ENCODE measurements at places on chromosomes 3 and 15. TPM values are rescaled to one million over a fixed set of nuclear protein-coding genes. Genes with fewer than 3 reads are reported as not detected.
A peak's percentile ranks its signal among the peaks of the same experiment; 100 is the strongest.

DNA sequence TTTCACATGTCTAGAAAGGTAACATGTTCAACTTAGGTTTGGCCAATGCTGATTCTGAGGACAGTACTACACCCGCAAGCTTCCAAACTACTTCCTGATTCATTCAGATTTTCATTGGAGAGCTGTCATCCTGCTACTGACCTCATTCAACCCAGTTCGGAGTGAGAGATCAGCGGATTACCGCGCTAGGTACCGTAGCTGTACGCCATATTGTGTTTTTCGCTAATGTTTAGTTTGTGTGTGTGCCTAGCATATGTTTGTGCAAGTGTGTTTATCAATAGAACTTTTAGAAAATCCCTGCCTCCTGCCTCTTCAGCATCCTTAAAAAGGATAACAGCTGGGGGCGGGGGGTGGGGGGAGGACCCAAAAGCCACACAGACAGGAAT, 1.1 kb downstream of the ZBTB20 start:
- peak; percentile 12 for DNase-seq

DNA sequence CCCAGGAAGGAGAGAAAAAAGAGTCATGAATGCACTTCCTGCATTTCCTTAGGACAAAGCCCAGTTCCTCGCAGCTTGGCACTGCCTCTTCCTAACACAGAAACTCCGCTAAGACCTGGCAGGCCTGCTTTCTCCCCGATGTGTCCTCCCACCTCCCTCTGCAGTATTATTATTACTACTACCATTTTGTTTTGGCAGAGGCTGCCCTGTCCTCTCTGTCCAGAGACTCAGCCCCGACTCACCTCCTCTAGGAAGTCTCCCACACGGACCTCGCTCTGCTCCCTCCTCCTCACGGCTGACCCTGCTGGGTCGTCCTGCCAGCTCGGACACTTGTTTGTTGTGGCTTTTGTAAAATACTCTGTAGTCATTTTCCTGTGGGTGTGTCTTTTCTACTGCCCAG, 107.2 kb upstream of the HACD2 start:
- no peak for DNase-seq

DNA sequence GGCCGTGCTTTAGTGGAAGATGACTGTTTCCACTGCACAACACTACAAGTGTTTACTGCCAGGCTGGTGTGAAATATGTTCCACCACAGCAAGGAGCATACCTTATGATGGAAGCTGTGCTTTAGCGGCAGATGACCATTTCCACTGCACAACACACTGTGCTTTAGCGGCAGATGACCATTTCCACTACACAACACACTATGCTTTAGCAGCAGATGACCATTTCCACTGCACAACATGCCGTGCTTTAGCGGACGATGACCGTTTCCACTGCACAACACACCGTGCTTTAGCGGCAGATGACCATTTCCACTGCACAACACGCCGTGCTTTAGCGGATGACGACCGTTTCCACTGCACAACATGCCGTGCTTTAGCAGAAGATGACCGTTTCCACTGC, 2.8 kb downstream of the ZNF717 start:
- no peak for DNase-seq

DNA sequence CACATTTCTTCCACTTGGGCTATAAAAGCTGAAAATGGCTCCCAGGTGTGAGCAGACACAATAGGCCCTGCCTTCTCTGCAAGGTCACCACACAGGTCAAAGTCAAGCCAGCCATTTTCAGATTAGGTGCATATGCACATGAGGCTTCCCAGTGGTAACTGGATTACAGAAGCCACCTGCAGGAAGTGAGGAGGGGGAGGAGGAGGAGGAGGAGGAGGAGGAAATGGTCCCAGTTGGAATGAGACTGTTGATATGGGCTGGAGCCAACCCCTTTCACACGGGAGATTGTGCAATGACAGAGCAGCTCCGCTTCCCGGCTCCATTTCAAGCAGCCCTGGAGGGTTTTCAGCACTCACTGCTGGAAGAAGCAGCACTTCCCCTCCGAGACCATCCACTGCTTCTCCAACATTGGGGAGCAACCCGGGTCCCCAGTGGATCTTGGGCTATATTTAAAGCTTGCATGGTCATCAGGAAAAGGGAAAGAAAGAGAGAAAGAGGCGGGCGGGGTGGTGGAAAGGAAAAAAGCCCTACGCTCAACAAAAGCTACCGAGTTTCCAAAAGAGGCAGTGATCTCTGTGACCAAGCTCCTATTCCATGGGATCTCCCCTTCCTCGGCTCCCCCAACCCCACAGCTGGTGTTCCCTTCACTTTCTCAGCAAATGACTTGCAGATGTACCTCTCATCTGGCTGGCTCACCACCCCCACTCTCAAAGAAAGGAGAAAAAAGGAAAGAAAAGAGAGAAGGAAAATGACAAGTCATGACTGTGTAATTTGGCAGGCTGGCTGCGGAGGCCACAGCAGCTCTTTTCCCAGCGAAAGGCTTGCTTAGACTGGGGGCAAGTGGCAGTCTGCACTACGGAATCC, 58.3 kb downstream of the LRIG1 start:
- no peak for DNase-seq

DNA sequence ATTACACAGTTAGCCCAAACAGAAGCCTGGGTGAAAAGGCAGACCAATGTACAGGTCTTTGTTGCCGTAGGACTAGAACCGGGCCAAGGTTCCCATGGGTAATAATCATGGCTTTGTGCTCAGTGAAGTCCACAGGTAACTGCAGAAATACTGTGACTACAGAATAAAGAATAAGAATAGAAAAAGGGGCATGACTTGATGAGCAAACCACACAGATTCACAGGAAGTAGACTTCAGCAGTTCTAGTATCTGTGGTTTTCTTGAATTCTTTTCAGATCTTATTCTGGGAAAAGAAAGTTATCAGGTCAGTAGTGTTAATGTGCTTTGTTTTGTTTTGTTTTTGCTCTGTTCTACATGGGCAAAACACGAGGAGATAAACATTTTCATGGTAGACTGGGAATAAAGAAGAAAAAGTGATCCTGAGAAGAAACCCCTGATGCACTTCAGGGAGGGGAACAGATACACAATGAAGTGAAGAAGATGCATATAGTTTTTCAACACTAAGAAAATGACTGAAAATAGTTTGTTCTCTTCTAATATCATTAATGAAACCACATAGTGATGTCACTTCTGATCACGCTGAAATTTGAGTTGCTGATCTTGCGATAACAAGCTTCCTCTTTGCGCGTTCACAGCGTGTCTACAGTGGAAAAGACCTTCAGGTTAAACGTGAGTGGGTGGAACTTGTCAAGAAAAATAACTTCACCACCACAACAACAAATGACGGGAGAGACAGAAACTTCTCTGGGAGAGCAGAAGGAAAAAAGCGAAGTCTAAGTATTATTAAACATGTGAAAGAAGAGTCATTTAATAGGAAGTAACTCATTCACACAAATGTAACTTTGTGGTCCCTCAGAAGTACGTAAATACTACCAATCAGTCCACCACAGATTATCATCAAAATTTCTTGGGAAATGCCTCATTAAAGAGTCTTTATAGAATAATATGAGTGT, 315.8 kb upstream of the SATB1 start:
- DNase-seq, result peak; percentile 76

GRCh38 chr3:69568951-69569350, 170.3 kb upstream of the MITF start:
- no peak for DNase-seq

GRCh38 chr3:55330756-55331155, 156.3 kb downstream of the WNT5A start:
- no peak for DNase-seq

DNA sequence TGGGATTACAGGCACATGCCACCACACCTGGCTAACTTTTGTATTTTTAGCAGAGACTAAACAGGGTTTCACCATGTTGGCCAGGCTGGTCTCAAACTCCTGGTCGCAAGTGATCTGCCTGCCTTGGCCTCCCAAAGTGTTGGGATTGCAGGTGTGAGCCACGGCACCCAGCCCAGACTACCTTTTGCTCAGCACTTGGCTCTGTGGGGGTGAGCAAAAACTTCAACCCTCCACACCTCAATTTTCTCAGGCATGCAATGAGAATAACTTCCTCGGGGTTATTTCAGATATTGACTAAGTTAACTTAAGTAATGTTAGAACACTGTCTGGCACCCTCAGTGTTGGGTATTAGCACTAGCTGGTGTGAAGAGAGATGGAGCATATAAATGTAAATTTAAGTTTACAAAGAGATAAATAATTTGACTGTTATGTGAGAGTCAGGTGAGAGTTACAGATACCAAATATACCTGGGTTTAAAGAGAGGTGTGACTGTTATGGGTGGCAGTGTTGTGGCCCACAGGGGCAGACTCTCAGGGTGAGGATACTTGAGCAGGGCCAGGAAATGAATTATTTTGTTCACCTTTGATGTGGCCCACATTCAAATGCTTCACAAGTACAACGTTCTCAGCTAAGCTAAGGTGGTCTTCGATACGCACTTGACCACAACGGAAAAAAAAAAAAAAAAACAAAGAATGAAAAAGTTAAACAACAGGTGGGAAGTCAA, 29.0 kb downstream of the CPOX start:
- peak; percentile 79 for DNase-seq

- no peak for DNase-seq
These were observed 17.8 kb upstream of the MCCC1 start for GRCh38 chr3:183117056-183117455.

DNA sequence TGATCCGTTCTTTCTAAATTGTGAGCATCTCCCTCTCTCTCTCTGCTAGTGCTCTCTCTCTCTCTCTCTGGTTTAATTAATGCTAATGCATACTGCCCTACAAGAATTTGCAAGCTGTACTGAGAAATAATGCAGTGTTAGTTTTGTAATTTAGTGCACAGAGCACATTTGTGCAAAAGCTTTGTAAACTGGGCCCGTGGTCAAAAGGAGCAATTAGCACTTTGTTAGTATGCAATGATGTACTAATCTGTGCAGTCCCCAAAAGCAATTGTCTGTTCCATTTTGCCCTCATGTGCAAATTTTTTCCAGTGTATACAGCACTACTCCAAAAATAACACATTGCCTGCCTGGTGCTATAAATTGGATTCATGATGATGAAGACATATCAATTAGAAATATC, 184.6 kb upstream of the CMC1 start:
- DNase-seq, result no peak

DNA sequence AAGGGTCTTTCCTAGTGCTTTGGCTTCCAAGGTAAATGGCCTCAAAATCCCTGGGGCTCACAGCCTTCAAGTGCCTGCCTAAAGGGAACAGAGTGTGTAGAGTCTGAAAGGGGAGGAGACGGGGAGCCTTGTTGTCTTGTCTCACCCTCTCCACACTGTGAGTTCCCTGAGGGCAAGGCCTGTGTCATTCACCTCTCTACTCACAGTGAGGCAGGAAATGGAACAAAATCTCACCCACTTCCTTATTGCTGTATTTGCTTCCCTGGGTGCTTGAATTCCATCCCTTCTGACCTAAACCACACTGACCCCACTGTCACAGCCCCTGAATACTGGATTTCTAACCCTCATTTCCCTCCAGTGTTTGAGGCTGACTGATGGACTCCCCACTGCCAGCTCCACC, 197.5 kb downstream of the EPHB1 start:
- no peak for DNase-seq

- DNase-seq, result no peak
These were observed 2.7 kb downstream of the TEX55 start for GRCh38 chr3:119148493-119149180.

GRCh38 chr15:95284933-95285421, 1045.5 kb upstream of the NR2F2 start:
- no peak for DNase-seq

GRCh38 chr3:193665370-193665989, 72.5 kb downstream of the OPA1 start:
- DNase-seq, result peak; percentile 58

GRCh38 chr3:72474775-72475174, 373.5 kb downstream of the SHQ1 start:
- no peak for DNase-seq

GRCh38 chr15:64883100-64883581, 28.6 kb upstream of the ANKDD1A start:
- DNase-seq, result no peak

GRCh38 chr3:50268276-50268675, 671 bp upstream of the SEMA3B start:
- DNase-seq, result no peak

DNA sequence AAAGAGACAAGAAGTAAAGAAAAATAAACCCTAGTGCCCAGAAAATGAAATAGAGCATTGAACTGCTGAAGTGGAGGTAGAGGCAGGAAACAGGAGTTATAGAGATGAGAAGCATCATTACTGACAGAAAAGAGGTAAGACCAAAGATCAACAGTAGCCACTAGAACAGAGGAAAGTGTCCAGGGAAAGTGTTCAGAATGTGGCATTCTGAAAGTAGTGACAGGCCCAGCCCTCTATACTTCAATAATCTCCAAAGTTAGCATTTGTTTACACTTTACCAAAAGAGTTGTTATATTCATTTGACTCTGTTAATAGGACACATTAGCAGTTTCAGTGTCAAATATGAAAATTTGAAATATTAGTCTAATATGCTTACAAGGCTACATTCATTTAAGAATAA, 727.1 kb upstream of the NECTIN3 start:
- DNase-seq, result no peak

- DNase-seq, result peak; percentile 23
These were observed 60.6 kb upstream of the XCR1 start for GRCh38 chr3:46087871-46088270.

DNA sequence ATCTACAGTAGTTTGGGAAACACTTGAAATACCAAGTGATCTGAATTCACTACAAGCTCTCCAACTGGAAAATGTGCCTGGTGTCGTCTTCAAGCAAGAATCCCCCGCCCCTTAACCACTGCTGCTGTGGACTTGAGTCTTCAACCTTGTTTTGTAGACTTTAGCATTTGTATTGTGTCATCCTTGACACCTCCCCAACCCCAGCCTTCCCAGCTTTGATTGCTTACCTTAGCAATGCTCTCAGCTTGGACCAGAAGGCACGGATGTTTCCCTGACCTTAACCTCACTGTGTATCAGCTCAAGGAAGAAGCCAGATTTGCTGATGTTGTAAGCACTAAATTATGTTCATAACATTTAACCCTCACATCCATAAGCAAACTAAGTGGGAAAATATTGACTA, 146.4 kb downstream of the IGF1R start:
- no peak for DNase-seq

GRCh38 chr3:37074178-37074577, 80.9 kb downstream of the MLH1 start:
- DNase-seq, result no peak

GRCh38 chr15:96699871-96700401, 369.4 kb downstream of the NR2F2 start:
- DNase-seq, result no peak

FBXW12 gene
- total RNA-seq, result 0.37 TPM

ZNF445 gene
- total RNA-seq, result 11.7 TPM

NRROS gene
- 3.7 TPM for total RNA-seq

FMN1 gene
- 5.8 TPM for total RNA-seq

THPO gene
- not detected for total RNA-seq

RPSA gene
- 2,115 TPM for total RNA-seq

STRA6 gene
- not detected for total RNA-seq

NR1I2 gene
- total RNA-seq, result not detected

DLEC1 gene
- not detected for total RNA-seq

PAQR5 gene
- total RNA-seq, result not detected

POLR2M gene
- 77.6 TPM for total RNA-seq

KY gene
- not detected for total RNA-seq
